ENCODE measurements at places on chromosomes 2 and 18. TPM values are rescaled to one million over a fixed set of nuclear protein-coding genes. Genes with fewer than 3 reads are reported as not detected.

Gene STON1
- 1.2 TPM for total RNA-seq

Gene SCYGR1
- total RNA-seq = not detected

Gene CD302
- total RNA-seq = 1.7 TPM

Gene CHST9
- not detected for total RNA-seq

Gene ALPP
- not detected for total RNA-seq

Gene KCNG3
- total RNA-seq = not detected

Gene RAX
- not detected for total RNA-seq

Gene PARD3B
- 0.42 TPM for total RNA-seq

Gene LCT
- 0.04 TPM for total RNA-seq

Gene FAM210A
- 19.2 TPM for total RNA-seq

Gene BOK
- total RNA-seq = 41.2 TPM

Gene KCNE4
- total RNA-seq = not detected

Gene STPG4
- not detected for total RNA-seq

Gene C2orf15
- 2.3 TPM for total RNA-seq

Gene KATNAL2
- total RNA-seq = 1.2 TPM

Gene HSBP1L1
- total RNA-seq = 29.2 TPM

Gene FSHR
- total RNA-seq = not detected

Gene KCNS3
- 20.9 TPM for total RNA-seq

Gene SYT4
- not detected for total RNA-seq

Gene MC2R
- not detected for total RNA-seq

Gene MBP
- total RNA-seq = 16.9 TPM

Gene SLC30A3
- not detected for total RNA-seq

Gene MORN2
- total RNA-seq = 16.9 TPM

Gene FAM124B
- total RNA-seq = not detected

Gene SLC40A1
- not detected for total RNA-seq

Gene GPR45
- total RNA-seq = not detected

Gene PFN4
- total RNA-seq = 0.39 TPM

Gene LIPG
- total RNA-seq = 118 TPM

Data from hair follicular keratinocyte (primary cell).